Choroid plexus epithelial cell (primary cell): ENCODE measurements at places on chromosomes 16 and 17.

DNA sequence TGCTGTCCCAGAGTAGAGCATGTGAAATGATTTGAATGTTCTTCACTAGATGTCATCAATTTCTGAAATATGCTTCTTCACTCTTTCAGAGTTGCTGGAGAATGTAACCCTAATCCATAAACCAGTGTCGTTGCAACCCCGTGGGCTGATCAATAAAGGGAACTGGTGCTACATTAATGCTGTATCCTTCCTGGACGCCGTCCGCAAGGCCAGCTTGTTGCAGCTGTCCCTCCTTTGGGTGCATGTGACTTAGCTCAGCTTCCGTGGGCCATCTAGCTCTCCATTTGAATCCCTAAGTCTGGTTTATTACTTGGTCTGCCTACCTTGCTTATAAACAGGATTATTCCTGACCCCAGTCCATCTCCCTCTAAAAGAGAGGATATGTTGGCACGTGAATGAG, 58.8 kb downstream of the USP10 start:
- no peak for DNase-seq

GRCh38 chr17:12727076-12727760, 61.5 kb downstream of the MYOCD start:
- DNase-seq, result peak; percentile 42

DNA sequence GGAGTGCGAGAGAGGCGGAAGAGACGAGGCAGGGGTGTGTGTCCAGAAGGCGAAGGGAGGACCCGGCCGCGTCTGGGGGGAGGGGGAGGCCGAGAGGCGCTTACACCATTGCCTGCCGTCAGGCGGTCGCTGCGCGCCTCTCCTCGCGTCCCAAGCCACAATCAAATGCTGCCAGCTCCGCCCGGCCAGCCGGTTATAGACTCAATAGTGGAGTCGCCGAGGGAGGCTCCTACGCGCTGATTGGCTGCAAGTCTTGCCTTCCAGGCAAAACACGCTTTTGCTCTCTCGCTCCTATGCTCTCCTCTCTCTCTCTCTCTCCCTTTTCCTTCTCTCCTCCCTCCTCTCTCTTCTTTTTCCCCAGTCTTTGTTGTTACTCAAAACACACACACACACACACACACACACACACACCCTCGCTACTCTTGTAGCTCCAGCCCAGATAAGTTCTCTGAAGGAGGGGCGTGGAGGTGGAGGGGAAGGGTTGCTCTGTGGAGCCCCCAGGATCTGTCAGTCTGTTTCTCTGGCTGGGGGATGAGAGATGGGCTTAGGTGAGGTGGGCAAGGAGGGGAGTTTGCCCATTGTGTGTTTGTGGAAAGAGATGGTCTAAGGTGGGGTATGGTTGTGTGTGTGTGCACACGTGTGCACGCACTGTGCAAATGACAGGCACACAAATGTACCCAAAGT, at the start of gene DLX3:
Gene DLX3 (minus strand): TSS at position 170 of the 684 bp plus-strand sequence. CDS start 226 bp downstream, outside the sequence.
- DNase-seq, result peak; percentile 65

DNA sequence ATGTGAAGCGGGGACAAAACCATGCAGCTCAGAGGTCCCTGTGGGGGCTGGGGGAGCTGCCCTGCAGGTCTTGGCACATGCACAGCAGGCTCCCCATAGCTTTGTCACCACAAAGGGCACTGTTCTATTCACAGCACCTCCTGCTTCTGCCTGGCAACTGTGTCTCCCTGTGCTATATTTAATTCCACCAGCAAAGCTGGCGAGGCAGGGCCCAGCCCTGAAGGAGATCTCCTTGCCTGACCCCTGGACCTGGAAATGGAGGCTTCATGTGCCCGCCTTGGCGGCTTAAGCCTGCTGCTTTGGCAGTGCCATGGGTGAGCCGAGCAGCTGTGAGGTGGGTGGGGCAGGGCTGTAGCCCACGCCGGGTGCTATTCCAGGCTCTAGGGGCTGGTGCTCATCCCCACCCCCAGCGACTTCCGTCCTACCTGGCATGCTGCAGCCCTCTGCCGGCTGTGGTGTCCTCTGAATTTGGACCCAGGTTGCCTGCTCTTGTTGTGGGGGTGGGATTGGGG, 6.8 kb downstream of the LDHD start:
- DNase-seq, result no peak

DNA sequence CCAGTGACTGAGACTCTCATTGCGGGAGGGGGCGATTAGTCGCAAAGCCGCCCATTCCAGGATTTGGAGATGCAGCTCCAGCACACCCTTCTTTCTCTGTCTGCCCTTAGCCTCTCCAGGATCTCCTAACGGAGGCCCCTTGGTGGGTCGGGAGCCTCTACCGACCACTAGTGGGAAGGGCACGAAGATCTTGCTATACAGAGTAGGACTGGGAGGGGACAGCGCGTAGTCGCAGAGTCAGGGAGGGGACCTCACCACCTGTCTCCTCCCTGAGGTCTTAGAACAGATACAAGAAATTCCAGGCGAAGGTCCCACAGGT, 588 bp upstream of the SMTNL2 start:
- DNase-seq, result no peak

DNA sequence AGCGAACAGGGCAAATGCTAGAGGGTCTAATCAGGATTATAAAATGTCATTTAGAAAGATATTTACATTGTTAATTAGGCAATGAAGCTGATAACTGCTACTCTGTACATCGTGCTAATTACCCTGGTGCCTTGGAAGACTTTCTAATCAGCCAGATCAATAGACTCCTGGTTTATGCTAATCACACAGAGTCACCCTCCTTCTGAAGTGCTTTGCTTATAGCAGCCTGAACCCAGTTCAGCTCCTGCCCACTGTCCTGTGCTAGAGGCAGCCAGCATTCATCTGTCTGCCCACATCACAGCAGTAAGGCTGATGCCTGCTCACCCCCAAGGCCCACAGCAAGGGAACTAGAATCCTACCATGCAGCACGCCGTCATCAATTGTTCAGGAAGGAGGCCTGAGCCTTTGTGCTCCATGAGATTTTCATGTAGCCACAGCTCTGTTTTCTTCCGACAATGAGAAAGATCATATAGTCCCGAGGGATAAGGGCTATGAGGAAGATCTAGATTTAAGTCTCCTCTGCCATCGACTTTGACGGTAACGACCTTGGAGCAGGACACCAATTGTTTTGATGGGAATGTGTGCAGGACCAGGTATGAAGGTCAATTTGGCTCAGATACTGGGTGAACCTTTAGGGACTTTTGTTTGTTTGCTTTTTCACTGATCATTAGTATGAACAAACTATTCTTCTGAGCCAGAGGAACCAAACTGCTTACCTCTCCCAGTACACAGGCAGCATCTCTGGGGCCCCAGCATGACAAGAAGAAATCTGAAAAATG, 12.5 kb upstream of the LYRM9 start:
- no peak for DNase-seq

GRCh38 chr17:48727415-48728175, 955 bp downstream of the HOXB13 start:
- no peak for DNase-seq

- DNase-seq, result no peak
Observed at GRCh38 chr17:6254036-6254435, 180.9 kb downstream of the AIPL1 start.

DNA sequence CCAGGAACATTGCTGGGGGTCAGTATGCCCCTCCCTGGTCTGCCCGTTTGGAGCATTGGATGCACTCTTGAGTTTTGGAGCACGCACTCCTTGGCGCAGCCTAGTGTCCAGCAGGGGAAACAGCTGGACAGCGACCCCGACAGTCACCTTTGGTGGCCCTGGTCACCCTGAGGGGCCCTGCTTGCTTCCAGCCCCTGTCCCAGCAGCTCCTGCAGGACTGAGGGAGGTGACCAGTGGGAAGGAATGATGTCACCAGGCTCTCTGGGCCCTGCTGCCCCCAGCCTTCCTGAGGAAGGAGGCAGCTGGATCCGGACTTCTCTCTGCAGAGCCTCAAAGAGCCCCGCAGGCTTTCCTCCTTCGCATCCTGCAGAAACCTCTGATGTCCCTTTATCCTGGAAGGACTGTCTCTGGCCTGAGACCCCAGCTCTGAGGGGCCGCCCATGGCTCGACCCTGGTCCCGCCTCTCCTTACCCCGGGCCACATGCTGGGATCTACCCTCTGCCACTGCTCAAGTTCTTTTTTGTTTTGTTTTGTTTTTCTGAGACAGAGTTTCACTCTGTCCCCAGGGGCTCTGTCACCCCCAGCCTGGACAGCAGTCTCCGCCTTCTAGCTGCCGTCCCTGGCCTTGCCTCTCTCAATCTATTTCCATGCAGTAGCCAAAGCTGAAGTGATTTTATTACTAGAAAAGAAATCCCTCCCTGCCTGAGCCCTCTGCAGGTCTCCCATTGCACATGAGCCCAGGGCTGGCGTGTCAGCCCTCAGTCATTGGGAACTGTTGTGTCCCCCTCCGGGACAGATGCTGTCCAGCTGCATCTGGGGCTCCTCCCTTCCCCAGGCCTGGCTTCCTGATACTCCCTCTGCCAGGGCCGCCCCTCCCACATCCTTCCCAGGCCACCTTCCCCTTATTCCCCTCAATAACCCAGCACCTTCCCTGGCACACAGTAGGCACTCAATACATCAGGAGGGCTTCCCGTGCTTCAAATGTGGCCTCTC, 11.6 kb downstream of the ZSCAN10 start:
- no peak for DNase-seq

DNA sequence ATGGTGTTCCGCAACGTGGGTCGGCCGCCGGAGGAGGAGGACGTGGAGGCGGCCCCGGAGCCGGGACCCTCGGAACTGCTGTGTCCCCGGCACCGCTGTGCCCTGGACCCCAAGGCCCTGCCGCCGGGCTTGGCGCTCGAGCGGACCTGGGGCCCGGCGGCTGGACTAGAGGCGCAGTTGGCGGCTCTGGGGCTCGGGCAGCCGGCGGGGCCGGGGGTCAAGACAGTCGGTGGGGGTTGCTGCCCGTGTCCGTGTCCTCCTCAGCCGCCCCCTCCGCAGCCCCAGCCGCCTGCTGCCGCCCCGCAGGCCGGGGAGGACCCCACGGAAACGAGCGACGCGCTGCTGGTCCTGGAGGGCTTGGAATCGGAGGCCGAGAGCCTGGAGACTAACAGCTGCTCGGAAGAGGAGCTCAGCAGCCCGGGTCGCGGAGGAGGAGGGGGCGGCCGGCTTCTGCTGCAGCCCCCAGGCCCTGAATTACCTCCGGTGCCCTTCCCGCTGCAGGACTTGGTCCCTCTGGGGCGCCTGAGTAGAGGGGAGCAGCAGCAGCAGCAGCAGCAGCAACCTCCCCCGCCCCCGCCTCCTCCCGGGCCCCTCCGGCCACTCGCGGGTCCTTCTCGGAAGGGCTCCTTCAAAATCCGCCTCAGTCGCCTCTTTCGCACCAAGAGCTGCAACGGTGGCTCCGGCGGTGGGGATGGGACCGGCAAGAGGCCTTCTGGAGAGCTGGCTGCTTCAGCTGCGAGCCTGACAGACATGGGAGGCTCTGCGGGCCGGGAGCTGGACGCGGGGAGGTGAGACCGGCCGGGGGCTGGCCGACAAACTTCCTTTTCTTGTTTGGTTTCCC, 821 bp downstream of the SOCS7 start:
- peak; percentile 41 for DNase-seq

DNA sequence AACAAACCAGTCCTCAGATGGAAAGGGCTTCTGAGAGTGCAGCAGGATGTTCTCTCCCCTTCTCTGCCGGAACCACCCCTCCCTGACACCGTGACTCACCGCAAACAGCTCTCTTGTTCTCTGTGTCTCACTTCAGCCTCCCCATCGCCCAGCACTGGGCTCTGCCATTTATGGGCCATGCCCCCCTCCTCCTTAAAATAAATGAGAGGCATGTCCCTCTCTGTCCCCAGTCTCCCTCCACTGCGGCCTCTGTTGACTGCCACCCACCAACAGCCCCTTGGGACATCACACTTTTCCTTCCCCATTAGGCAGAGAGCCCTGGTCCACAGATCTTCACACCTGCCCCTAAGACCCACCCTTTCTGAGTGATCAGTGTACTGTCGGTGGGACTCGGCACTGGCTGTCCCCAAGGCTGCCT, 6.3 kb downstream of the CCDC102A start:
- peak; percentile 75 for DNase-seq

- DNase-seq, result no peak
Observed at GRCh38 chr17:19568016-19568350, 34.3 kb downstream of the SLC47A1 start.

DNA sequence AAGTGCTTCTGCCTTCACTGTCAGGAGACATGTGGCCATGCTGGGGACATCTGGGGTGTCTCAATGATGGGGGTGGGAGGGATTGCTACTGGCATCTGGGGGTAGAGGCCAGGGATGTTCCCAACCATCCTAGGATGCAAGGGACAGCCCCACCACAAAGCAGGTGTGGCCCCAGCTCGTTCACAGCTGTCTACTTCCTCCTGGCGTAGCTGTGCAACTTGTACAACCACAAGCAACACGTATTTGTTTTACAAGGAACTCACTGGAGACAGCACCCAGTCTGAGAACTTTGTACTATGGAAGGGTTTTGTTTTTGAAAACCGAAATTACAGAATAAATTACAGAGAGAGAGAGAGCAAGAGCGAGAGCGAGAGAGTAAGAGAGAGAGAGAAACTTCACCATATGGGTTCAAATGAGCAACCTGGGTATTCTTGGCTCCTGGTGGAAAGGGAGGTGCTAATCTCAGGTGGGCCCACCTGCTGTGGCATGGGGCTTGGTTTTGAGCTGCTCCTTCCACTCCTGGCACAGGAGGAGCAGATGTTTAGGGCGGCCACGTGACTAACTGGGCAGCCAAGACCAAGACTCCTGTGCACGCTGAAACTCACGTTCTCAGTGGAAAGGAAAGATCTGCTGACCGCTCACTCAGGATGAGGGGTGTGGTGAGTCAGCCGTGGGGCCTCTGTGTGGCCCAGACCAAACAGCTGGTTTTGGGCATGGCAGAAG, 17.5 kb upstream of the TNFRSF13B start:
- no peak for DNase-seq

DNA sequence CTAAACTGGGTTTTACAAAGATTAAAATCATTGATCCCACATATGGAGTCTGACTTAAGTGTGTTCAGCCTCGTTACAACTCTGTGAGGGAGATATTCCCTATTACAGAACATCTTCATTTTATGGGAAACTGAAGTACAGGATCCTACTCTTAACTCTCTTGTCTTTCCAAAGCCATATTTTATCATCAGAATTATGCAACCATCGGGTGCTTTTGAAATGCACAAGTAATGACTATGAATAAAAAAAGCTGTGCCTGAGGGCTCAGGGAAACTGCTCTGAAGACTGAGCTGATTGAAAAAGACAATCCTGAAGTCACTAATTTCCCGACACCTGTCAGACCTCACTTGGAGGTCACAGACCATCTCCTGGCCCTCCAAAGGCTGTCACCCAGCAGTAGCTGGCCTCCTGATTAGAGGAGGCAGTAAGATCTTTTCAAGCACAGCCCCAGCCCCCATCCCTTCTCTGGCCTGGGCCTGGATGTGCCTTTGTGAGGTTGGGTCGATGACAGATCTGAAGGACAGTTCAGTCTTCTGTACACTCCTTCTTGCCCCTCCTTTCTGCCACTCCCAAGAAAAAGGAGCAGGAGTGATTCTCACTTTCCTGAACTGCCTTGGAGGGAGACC, 5.6 kb downstream of the AKAP1 start:
- DNase-seq, result no peak
